HFFc6 (cell line): ENCODE measurements at places on chromosomes 3 and 15. TPM values are rescaled to one million over a fixed set of nuclear protein-coding genes. Genes with fewer than 3 reads are reported as not detected.

The CCR2 gene
- not detected in 3 replicates for total RNA-seq

DNA sequence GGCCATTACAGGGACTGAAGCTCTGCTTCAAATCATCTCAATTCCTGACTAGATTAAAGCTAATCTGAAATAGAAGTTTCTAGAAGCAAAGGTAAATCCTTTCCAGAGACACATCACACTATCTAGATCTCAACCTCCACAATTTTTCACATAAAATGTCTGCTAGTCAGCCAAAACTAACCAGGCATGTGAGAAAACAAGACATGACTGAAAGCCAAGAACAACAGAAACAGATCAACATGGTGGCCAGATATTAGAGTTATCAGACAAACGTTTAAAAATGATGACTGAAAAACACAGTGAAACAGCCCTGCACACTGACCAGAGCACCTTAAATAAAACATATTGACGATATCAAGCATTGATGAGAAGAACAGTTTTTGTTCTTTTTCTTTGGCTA is 59.1 kb downstream of the SUMF1 start:
- H3K36me3 ChIP-seq: no peaks in the 10 kb centered on the region; the same call in 1 of the 2 replicates
- no peak overlapping the region for H3K27ac ChIP-seq
- H3K27me3 ChIP-seq: no peaks in the 10 kb centered on the region
- no peak overlapping the region for H3K4me3 ChIP-seq
- H3K4me1 ChIP-seq: peaks cover 19% of the 10 kb centered on the region

- peak overlapping the region; percentile 87 for H3K4me3 ChIP-seq
- DNase-seq: peak; percentile 39
- H3K27ac ChIP-seq: peak overlapping the region; percentile 82
- H3K27me3 ChIP-seq: peaks cover 11% of the 10 kb centered on the region; the same call in 1 of the 2 replicates
- no peaks in the 10 kb centered on the region for H3K36me3 ChIP-seq
- H3K4me1 ChIP-seq: peaks cover 17% of the 10 kb centered on the region
Observed at GRCh38 chr15:48177383-48177765, 721 bp downstream of the MYEF2 start.

- peaks cover 5% of the 10 kb centered on the region for H3K27me3 ChIP-seq
- peak overlapping the region; percentile 84 for H3K27ac ChIP-seq
- H3K36me3 ChIP-seq: no peaks in the 10 kb centered on the region
- DNase-seq: no peak
- peaks cover 39% of the 10 kb centered on the region for H3K4me1 ChIP-seq
Observed at GRCh38 chr3:194142156-194142910, 6.4 kb downstream of the HES1 start.

DNA sequence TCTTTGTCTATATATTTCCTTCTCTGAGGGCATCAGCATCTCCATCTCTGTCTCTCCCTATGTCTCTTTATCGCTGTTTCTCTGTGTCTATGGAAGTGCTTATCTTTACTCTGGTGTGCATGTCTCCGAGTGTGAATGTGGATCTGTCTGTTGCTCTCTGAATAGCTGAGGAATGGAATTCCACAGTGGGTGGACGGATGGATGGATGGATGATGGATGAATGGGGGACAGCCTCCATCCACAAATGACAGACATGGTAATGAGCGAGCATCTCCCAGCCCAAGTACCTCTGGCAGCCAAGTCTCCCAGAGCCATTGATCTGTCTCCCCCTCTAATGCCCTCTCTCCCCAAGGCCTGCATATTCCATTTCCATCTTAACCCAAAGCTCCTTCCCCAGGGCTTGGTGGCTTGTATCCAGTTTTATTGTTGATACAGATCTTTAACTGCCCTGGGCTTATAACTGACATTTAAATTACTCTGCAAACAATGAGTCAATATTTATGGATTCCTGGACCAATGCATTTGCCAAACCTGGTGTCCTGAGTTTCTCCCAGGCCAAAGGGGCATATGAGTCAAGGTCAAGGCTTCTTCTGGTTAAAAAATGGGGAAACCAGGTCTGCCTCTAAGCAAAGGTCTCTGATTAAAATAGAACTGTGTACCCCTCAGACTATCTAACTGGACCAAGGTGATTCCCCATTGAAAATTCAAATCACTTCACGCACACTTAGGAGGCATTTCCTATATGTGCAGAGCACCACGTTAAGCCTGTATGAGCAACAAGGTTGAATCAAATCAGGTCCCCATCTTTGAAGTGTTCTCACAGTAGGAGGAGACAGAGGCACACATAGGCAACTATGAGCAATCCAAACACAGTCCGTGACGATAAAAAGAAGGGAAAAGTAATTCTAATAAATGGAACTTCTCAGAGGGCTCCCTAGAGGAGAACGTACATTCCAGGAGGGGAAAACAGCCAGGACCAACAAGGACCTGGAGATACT is 109.9 kb downstream of the TLE3 start:
- no peak overlapping the region for H3K27ac ChIP-seq
- no peak for DNase-seq
- H3K36me3 ChIP-seq: no peaks in the 10 kb centered on the region
- peaks cover 51% of the 10 kb centered on the region for H3K27me3 ChIP-seq
- H3K4me3 ChIP-seq: no peak overlapping the region

DNA sequence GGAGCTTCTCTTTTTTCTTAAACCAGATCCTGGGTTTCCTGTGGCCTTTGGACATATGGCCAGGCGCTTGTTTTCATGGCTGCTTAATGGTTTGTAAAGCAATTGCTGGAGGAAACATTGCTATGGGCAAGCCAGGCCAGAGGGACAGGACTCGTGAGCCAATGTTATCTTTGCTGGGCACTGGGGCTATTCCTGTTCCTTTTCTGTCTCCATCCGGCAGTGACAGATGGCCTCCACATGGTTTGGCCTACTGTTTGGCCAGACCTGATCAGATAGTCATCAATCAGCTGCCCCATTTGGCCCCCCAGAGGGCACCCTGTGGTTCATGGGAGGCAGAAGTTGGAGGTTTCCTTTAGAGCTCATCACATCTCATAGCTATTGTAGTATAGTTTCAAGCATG is 326.1 kb upstream of the ROPN1 start:
- no peak overlapping the region for H3K27ac ChIP-seq
- no peak for DNase-seq
- no peak overlapping the region for H3K4me3 ChIP-seq

- H3K36me3 ChIP-seq: peaks cover 16% of the 10 kb centered on the region
- H3K4me3 ChIP-seq: no peak overlapping the region
- no peak overlapping the region for H3K27ac ChIP-seq
- H3K27me3 ChIP-seq: no peaks in the 10 kb centered on the region
- peaks cover 26% of the 10 kb centered on the region for H3K4me1 ChIP-seq
- DNase-seq: peak; percentile 45
Observed at GRCh38 chr3:160474416-160474838, 24.8 kb upstream of the TRIM59 start.

DNA sequence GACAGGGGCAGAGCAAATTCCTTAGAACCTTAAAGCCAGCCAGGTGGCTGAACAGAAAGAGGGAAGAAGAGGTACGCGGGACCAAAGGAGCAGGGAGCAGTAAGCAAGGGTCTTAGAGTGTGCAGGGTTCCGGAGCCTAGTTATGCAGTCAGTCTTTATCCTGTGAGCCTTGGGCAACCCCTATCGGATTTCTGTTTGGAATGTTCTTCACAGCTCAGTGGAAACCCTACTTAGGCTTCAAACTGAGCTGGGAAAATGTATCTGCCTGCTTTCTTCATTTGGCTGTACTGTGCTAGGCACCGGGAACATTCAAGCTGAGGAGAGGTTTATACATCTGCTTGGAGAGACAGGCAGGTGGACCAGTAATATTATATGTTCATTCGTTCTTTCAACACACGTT is 37.1 kb downstream of the PSMD6 start:
- H3K4me3 ChIP-seq: no peak overlapping the region
- no peaks in the 10 kb centered on the region for H3K4me1 ChIP-seq
- peaks cover 39% of the 10 kb centered on the region for H3K36me3 ChIP-seq
- no peak for DNase-seq
- peaks cover 1% of the 10 kb centered on the region for H3K27me3 ChIP-seq

- H3K27ac ChIP-seq: no peak overlapping the region
- no peaks in the 10 kb centered on the region for H3K36me3 ChIP-seq
- H3K4me3 ChIP-seq: no peak overlapping the region
- no peak for DNase-seq
- H3K27me3 ChIP-seq: no peaks in the 10 kb centered on the region; the same call in 1 of the 2 replicates
Observed at GRCh38 chr3:189278221-189278620, 106.5 kb downstream of the TPRG1 start.

DNA sequence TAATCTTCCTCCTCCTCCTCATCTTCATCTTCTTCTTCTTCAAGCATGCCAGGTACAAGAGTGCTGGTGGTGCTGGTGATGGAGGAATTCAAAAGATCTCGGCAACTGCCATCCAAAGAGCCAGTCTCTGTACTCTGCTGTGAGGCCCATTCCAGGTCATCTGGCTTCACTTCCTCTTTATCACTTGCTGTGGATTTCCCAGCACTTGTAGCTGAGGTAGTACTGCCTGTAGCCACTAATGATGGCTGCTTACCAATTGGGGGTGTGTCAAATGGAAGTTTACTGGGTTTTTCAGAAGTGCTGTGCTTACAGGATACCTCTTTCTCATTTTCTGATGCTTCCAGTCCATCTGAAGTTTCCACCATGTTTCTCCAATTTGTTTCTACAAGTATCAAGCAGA is 28.8 kb upstream of the SHC4 start:
- H3K27ac ChIP-seq: no peak overlapping the region
- peaks cover 61% of the 10 kb centered on the region for H3K4me1 ChIP-seq
- peaks cover 65% of the 10 kb centered on the region for H3K36me3 ChIP-seq
- H3K27me3 ChIP-seq: no peaks in the 10 kb centered on the region; the same call in 1 of the 2 replicates
- no peak for DNase-seq

GRCh38 chr3:194089357-194090177 is 46.4 kb upstream of the HES1 start:
- peak overlapping the region; percentile 50 for H3K4me3 ChIP-seq
- H3K36me3 ChIP-seq: no peaks in the 10 kb centered on the region
- H3K27me3 ChIP-seq: peaks cover 6% of the 10 kb centered on the region; the same call in 1 of the 2 replicates
- peaks cover 28% of the 10 kb centered on the region for H3K4me1 ChIP-seq

The CELF6 gene
- total RNA-seq: 0.11 to 0.15 TPM (median 0.13 TPM) in 3 replicates

GRCh38 chr3:140277886-140278285 is 342.9 kb downstream of the CLSTN2 start:
- no peaks in the 10 kb centered on the region for H3K4me1 ChIP-seq
- H3K4me3 ChIP-seq: no peak overlapping the region
- H3K27me3 ChIP-seq: no peaks in the 10 kb centered on the region; the same call in 1 of the 2 replicates
- H3K36me3 ChIP-seq: 0 out of 2 replicates have a peak, but pooled peaks cover 4% of the 10 kb centered on the region
- no peak for DNase-seq
- H3K27ac ChIP-seq: no peak overlapping the region
